ENCODE measurements at places on chromosomes 4 and X.
A peak's percentile ranks its signal among the peaks of the same experiment; 100 is the strongest.

- DNase-seq: no peak
These were observed 515.7 kb downstream of the BCOR start for GRCh38 chrX:39582091-39582490.

DNA sequence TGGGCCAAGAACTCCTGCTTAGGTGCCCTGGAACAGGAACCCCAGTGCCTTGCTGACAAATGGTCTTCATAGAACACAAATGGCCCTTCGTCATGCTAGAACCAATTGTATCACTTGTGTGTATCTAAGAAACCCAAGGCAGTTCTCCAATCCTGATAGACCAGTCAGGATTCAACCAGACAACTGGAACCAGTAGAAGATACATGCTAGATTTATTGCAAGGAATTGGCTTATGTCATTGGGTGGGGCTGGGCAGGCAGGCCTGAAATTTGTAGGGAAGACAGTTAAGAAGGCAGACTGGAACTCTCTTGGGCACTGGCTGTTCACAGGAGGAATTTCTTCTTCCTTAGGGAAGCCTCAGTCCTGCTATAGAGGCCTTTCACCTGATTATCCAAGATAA lies 17.0 kb upstream of the TBL1X start:
- no peak for DNase-seq

DNA sequence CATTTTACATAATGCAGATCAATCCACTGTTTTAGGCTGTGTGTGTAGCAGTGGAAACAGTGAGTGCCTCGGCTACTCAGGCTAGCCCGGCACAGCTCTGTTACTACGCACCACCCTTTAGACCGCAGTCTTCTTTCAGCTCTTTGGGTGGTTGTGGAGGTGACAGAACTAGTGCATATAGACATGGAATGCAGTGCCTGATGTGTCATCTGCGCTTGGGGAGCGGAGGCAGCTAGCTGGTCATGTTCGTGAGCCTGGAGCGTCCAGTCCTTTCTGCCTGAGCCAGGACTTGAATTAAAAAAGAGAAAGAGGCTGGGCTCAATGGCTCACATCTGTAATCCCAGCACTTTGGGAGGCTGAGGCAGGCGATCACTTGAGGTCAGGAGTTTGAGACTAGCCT lies 4.8 kb downstream of the TBC1D14 start:
- DNase-seq: no peak

GRCh38 chr4:153467897-153468262 lies 1.7 kb downstream of the TMEM131L start:
- DNase-seq: peak; percentile 58

DNA sequence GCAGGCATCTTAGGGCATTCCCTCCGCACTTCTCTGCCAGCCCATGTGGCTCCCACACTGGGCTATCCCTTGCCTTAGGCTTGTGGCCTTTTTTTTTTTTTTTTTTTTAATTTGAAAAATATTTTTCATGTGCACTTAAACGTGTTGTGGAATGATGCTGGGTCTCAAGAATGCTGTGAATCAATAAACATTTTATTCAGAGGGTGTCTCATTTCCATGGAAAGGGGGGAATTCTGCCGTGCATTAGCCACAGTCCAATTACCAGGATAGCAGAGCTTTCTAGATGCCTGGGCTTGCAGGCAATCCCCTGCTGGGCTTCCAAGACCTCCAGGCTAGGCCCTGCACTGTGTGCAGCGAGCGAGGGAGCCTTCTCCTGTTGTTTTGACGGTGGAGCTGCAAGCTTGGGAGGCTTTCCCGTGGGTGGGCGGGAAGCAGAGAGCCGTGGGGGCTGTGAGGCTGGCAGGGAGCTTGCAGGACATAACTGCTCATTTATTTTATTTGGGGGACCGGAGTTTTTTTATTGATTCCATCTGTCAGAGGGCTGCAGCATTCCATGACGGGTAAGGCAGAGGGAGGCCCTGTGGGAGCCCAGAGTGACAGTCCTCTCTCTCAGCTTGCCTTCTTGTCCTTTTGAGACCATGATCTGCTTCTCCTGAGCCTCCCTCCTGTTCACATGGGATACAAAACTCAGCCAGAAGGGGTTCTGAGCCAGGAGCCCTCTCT lies 2.6 kb upstream of the CPZ start:
- no peak for DNase-seq

DNA sequence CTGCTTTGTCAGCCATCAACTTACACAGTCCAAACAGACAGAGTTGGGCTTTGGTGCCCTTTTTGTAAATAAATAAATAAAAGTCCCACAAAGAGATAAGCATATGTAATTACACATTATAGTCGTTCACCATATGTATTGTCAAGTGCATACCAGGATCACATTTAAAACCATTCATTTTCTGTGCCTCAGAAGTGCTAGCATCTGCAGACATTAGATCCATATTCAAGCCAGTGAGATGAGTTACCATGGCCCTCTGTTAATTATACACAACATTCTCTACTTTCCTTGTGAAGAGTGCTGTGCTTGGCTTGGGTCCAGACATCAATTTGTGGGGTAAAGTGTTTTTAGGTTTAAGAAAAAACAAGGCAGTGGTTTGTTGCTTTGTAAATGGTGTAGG lies 76.8 kb downstream of the ENOX2 start:
- no peak for DNase-seq

DNA sequence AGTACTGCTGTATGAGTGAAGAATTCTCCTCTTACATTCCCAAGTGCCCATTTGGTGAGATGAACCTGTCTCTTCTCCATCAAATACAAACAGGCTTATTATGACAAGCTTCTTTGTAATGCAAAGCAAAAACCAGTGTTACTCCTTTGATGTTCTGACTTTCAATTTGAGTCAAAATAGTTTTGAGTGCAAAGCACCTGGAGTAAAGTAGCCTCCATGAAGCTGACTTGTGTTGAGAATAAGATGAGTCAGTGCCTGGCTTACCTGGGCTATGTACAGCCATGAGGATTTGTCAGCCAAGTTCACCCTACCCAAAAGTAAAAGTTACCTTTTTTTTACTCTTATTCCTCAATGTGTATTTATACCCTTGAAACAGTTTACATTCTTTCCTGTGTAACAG lies 132.5 kb upstream of the FMR1 start:
- DNase-seq: no peak

GRCh38 chr4:79250887-79251286 lies 75.0 kb downstream of the NAA11 start:
- no peak for DNase-seq

DNA sequence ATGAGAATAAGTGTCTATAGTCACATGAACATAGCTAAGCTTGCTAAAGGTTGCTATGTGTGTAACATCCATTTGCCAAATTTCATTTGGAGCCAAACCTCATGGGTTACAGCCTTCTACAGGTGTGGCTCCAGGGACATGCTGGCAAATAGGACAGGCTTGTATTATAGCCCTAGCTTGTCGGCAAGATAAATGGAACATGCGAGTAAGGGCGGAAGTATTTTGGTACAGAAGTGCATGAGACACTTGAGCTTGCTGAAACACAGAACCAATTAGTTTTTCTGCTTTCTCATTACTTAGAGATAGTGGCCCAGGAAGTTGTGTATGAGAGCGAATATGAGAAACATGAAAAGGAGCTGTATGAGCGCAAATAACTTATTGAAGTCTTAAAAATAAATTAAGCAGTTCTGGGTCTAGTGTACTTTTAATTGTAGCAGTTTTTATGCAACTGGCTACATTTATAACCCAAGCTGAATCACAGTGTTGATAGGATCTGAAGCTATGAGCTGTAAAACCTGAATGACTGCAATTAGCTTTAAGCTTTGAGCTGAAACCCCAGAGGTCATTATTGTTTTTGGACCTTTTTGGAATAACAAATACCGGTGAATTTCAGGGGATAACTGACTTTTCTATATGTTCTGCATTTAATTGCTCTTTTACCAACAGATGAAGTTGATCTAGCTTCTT lies 64.6 kb downstream of the KDM5C start:
- no peak for DNase-seq

DNA sequence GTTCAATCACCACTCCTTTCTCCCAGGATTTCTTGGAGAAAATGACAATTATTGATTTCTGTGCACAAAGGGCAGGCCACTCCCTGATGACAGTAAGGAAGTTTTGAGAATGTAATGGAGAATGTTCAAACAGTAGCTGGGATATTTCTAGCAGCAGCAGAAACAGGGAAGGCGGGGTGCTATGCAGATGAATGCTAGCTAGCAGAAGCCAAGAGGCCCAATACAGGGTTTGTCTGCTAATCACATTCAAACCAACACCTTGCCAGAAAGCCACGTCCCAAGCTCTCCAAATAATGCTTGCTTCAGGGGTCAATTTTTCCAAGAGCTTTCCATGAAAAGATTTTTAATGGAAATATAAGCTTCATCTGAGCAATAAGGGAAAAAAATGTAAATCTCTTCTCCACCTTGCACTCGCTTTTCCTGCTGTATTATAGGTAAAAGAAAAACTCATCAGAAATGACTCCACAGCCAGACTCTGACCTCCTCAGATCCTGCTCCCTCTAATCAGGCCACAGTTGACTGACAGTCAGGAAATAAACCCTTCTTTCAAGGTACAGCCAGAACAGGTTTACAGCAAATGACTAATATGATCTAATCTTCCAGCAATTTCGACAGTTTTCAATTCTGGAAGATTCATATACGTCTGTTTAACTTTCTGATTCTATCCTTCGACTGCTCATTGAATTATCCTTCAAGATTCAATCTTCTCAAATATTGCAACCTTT lies 84.7 kb upstream of the PCDH19 start:
- no peak for DNase-seq

GRCh38 chr4:109730619-109731545 lies 1.0 kb upstream of the PLA2G12A start:
- DNase-seq: no peak

DNA sequence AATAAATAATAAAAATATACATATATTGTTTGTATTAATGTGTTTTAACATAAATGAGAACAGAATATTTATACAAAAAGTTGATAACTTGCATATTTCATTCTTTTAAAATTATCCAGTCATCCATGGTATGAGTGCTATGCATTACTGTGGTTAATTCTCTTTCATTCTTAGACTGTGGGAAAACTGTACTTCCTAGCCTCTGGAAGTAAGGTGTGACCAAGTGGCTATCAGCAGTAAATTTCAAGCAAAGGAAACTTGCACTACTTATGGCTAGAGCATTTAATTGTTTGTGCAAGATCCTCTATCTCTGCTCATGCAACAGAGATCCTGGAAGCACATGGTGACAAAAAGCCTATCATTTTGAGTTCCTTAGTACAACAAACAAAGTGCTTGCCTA lies 1054.5 kb upstream of the PABPC4L start:
- no peak for DNase-seq

GRCh38 chr4:169617306-169617705 lies 3.1 kb upstream of the CLCN3 start:
- no peak for DNase-seq

- DNase-seq: no peak
These were observed 1709.0 kb downstream of the PCDH7 start for GRCh38 chr4:32429151-32429550.

GRCh38 chr4:142406917-142407501 lies 439.1 kb downstream of the INPP4B start:
- peak; percentile 82 for DNase-seq

DNA sequence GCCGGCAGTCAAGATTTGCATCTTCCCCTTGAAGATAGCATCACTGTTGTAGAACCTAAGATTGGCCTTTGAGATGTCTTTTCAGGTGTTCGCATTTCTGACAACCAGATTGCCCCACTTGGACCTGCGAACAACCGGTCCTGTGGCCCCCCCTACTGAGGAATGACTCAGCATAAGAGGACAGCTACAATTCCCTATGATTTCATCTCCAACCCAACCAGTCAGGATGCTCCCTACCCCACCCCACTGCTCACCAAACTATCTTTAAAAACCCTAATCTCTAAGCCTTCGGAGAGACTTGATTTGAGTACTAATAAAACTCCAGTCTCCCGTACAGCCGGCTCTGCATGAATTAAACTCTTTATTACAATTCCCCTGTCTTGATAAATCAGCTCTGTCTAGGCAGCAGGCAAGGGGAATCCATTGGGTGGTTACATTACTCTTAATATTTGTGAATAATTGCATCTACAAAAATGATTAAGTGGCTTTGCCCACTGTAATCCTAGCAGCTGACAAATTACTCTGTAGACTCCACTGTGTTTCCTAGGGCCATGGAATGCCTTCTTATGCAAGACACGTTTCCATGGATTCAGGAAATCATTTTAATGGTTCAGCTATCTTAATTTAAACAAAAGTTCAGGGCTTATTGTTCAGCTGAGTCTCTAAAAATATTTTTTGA lies 95.4 kb downstream of the GPR143 start:
- DNase-seq: no peak

DNA sequence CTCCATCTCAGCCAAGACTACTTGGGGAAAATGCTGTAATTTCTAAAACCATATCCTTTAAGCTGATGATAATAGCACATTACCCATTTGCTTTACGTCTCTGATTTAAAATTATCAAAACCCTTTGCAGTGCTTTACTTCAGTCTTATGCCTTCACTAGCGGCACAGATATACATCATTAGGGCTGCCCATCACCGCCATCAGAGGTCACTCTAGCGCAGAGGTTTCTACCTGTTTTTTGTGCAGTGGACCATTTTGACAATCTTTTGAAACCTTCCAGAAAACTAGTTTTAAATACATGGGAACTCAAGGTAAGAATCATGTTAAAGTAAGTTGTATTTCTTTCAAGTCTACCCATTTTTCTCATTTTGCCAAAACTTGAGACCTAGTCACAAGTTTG lies 592.5 kb downstream of the PPARGC1A start:
- DNase-seq: no peak

GRCh38 chrX:81255876-81256275 lies 54.0 kb downstream of the SH3BGRL start:
- DNase-seq: no peak

- DNase-seq: no peak
These were observed 131.8 kb upstream of the MAD2L1 start for GRCh38 chr4:120198411-120198810.

DNA sequence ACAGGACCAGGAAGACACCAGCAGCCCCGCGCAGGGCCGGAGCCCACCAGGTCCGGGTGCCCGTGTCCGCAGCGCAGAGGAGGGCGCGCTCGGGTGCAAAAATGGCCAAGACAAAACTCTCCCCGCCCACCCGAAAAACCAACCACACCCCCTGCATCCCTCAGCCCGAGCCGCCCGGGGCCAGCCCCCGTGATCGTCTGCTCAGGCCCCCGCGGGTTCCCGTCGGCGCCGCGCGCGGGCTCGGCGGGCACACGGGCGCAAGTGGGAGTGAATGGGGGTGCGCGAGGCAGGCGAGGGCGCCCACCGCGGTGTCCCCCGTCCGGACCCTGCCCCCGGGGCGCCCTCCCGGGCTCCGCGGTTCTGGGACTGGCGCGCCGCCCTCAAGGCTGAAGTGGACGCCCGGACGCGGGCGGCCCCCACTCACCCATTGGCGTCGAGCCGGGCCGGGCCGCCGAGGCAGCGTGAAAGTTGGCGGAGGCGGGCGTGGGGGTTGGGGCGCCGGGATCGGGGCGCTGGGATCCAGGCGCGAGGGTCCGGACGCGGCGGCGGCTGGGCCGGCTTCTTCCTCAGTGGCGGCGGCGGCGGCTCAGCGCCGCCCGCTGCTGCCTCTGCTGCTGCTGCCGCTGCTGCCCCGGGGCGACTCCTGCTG lies 393 bp downstream of the SH3KBP1 start:
- DNase-seq: no peak

DNA sequence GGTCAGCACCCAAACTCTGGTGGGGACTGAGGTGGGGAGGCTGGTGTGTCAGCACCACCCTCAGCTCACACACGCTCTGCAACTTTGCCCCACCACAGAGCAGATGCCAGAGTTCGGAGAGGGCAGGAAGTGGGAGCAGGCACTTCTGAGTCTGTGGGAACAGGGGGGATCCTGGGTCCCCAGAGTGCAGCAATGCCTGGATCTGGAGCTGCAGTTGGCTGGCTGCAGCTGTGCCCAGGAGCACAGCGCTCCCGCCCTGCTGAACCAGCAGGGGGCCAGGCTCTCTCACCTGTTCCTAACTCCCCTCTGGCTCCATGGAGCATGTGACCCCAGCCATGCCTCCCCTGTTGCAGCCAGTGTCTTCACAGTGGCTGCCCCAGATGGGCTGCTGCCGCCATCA lies 252.4 kb downstream of the SPOCK3 start:
- no peak for DNase-seq
